ENCODE measurements at places on chromosomes 4 and X.
A peak's percentile ranks its signal among the peaks of the same experiment; 100 is the strongest.

DNA sequence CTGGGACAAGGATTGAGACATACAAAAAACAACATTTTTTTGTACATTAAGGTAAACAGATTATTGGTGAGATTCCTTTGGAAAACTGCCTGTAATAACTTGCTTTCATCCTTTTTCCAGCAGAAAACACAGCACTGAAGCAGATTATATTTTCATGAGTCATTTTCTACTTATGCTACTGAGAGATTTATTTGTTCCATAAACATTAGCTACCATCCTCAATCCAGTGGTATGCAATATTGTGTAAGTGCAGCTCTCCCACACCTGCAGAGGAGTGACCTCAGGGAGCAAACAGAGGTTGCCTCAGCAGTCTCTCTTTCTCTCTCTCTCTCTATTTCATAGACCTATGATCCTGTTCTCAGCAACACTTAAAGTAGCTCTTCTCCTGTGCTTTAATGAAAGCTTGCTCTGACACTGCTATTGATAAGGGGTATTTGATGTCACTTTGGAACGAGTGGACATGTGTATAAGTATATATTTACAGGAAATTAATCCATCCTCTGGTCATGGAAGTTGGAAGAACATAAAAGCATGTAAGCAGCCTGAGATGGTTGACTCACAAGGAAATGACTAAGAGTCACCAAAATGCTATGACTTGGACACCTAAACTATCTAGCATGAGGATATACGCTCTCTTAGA lies 163.7 kb upstream of the SPANXC start:
- DNase-seq = no peak

DNA sequence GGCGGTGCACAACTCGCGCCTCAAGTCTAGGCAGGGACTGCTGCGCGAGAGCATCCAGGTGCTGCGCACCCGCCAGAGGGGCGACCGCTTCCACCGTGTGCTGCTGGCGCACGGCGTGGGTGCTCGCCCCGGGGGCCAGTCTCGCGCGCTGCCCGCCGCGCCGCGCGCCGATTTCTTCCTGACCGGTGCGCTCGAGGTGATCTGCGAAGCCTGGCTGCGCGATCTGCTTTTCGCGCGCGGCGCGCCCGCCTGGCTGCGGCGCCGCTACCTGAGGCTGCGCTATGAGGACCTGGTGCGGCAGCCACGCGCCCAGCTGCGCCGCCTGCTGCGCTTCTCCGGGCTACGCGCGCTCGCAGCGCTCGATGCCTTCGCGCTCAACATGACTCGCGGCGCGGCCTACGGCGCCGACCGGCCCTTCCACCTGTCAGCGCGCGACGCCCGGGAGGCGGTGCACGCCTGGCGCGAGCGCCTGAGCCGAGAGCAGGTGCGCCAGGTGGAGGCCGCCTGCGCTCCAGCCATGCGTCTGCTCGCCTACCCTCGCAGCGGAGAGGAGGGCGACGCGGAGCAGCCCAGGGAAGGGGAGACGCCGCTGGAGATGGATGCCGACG lies 1.3 kb downstream of the CHST7 start:
- DNase-seq = peak; percentile 18

DNA sequence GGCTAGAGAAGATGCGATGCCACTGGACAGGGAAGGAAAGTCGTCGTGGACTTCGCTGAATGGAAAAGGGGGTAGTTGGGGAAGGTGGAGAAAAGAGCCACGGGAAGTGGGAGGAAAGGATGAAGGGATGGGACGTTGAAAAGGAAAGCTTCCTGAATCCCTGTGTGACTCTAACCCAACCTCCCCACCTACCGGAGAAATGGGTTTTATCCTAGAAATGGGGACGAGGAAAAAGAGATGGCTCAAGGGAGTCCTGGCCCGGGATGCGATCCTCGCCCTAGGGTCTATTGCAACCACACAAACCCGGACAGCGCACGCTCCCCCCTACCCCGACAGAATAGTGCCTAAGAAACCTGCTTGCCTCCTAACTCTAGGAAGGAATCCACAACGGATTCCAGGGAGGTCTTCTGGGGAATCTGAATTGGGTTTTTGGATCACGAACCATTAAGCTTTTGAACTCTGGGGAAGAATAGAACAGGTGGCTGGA lies 738 bp upstream of the TSPAN5 start:
- DNase-seq = no peak

GRCh38 chr4:108637856-108638255 lies 12.5 kb upstream of the OSTC start:
- no peak for DNase-seq

DNA sequence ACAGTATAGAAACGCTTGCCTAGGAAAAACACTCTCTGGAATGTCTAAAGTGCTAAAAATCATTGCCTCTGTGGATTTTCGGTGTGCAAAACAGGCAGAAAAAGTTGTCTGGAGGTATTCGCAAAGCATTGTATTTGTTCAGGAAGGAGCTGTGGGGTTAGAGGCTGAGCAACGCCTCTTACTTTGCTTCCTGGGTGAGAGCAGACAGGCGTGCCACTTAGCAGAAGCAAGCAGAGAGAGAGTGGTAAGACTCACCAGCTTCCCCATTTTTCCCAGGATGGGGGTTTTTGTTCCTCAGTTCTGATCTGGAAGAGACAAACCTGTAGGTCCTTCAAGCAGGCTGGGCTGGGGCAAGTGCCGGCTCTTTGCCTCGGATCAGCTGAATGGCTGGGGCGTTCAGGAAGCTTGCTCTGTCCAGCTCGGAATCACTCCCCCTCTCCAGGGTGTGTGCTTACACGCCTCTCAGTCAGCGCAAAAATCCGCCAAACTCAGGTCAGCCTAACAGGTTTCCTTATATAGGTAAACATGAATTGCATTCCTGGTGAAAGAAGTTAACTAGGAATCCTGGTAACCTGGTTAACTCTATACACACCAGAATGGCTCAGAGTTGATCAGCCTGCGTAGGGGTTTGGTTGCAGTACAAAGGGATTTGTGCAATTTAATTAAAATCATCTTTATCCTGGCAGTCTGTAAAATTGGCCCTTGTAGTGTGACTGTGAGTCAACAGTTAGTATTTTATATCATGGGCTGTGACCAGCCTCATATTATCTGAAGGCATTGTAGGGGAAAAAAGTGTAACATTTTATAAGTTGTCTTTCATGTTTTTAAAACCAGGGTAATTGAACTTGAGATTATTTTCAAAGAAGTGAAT lies 213.1 kb upstream of the MID1 start:
- DNase-seq = peak; percentile 23

Data from WERI-Rb-1 (cell line).